ENCODE measurements at places on chromosomes 5 and 9.

DNA sequence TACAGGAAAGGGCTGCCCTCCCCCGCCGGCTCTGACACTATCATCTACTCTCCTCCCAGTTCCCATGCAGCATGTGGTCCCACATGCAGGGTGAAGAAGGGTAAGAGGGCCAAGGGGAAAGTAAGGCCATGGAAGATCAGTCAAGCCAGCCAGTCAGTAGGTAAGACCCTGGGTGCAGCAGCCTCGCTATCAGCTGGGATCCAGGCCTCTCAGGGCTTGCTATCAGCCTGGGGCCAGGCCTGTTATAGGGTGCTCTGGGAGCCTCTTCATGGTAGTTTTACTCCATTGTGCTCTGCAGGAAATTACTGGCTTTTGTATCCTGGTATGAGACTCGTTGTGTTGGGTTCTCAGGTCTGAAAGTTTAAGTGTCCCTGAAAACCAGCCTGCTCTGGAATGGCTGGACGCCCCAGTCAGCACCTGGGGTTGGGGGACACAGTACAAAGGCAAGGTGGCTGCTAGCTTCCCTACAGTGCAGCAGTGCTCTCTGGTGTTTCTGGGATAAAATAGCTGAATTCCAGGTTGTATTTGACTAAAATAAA lies 21.4 kb downstream of the SLC22A4 start:
- DNase-seq: no peak

GRCh38 chr9:93864032-93864431 lies 91.1 kb downstream of the BARX1 start:
- no peak for DNase-seq

DNA sequence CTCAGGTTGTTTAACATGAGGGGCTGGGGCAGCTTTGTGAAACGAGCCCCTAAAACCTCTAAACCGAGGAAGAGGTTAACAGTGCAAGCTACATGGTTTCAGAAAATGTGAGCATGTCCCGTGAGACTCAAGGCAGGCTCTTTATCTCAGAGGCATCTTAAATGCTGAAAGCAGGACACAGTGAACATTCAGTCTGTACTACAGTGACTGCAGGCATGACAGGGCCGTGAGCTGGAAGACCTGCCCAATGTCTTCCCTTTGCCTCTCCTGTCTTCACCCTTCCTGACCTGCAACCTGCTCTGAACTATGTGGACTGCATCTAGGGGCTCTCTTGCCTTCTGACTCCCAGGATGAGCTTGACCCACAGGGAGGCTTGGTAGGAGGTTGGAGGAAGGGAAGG lies 58.3 kb downstream of the PRLR start:
- no peak for DNase-seq

DNA sequence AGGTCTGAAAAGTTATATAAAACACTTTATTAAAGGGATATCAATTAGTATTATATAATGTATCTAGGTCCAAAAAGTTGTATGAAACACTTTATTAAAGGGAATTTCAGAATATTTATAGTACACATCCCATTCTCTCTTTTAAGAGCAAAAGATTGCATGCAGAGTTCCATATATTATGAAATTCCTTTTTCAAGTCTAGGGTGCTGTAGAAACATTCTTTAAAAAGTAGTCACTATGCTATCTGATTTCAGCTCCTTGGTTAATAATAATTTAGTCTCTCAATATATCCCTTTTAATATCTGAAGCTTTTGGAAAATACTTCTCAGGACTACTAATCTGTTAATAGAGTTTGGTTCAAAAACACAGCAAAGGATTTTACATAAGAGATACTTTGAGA lies 1496.1 kb upstream of the C9orf72 start:
- DNase-seq: no peak

DNA sequence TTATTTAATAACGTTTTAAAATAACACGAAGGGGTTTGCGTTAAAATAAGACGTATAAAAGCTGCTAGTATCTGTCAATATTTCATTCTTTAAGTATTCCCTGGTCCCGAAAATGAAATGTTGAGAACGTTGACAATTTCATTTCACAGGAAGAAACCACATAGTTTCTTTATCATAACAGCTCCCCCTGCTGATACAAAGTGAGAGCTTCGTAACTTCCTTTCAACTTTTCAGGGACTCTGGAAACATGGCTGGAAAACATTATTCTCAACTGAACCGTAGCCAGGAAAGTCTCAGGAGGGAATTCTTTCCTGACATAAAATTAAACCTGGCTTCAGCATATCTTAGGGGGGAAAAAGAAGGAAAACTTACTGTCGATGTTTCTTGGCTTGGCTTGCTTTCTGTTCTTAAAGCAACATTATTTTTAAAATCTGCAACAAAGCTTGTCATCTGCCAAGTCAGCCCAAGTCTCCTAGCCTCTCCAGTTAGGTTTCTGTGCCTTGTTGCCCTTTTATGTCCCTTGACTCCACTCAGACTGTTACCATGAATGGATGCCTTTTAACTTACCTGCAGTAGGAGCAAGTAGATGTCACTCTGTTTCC lies 122.9 kb upstream of the DAB2 start:
- peak; percentile 22 for DNase-seq

- DNase-seq: no peak
Measured at GRCh38 chr5:158560170-158560569, 539.5 kb downstream of the EBF1 start.

- DNase-seq: no peak
Measured at GRCh38 chr5:130796902-130797301, 368.2 kb downstream of the HINT1 start.

GRCh38 chr5:94778732-94779131 lies 160.3 kb downstream of the SLF1 start:
- no peak for DNase-seq

DNA sequence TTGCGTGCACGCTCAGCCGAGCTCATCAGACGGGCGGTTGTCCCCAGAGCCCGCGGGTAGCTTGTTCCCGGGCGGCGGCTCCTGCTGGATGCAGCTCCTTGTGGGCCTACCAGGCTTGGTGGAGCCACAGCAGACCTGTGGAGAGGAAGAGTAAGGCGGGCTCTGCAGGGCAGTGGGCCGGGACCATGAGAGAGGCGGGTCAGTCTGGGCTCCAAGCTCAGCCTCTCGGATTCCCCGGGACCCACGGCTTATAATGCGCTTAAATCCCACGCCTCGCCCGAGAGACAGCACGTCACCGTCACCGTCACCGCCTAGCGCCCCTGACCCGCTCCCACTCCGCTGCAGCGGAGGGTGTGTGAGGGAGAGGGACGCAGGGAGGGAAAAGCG lies 1.9 kb upstream of the ANKRD18A start:
- peak; percentile 32 for DNase-seq

DNA sequence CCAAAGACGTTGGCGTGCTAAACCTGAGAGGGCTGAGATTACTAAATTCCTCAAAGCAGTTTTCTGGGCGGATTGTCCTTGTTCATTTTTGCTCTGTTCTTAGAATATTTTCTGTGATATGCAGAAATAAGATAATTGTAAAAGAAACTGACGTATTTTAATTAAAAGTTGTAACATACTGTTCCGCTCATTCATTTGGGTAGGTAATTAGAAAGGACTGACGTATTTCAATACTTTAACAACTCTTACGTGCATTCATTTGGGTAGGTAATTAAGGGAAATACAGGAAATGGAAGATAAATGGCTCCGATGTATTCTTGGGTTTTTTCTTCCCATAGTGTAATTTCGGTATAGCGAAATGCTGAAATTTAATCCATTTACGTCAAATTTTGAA lies 1.1 kb downstream of the OSTF1 start:
- DNase-seq: no peak

DNA sequence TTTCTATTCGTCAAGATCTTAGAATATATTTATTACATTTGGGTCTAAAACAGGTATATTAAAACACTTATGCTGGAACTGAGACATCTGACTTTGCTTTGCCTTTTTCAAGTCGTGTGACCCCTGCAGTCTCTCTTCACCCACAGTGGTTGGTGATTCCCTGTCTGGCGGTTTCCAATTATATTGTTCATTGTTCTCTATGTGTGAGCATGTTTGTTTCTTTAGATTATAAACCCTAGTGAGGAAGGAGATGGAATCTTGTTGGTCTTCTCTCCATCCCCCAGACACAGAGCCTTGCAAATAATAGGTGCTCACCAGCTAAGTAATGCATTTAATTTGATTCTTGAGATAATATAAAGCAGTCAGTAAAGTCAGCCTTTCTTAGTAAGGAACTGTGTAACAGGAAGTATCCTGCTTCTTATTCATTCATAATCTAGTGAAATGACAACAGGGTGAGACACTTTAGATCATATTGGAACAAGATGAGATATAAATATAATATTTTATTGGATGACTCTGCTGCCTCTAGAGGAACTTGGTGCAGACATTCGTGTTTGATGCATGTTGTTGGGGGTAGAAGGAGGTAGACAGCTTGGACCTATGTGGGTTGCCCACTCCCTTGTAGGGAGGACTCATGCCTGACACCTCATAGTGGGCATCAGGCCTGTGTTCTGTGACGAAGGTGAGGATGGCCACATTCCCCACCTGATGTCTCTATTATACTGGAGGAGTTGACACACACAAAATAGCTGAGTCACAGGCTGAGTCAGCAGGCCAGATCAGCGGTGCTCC lies 88.1 kb downstream of the FGF1 start:
- DNase-seq: no peak

GRCh38 chr9:34140853-34141252 lies 14.4 kb upstream of the DCAF12 start:
- DNase-seq: no peak

DNA sequence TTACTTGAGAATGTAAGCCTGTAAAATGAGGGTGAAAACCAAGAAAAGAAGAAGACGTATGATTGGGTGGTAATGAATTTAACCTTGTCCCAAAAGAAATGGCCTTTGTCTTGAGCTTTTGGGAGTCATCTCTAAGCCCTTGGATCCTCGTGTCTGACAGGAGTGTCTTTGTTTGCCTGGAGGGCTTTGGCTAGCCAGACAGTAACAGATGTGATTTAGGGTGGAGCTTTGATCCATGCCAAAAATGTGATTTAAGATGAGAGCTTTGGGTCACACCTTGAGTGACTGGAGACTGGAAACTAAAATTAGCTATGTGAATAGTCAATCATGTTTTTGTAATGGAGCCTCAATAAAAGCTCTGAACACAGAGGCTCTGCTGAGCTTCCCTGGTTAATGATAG lies 25.9 kb upstream of the ZFAND5 start:
- DNase-seq: no peak

DNA sequence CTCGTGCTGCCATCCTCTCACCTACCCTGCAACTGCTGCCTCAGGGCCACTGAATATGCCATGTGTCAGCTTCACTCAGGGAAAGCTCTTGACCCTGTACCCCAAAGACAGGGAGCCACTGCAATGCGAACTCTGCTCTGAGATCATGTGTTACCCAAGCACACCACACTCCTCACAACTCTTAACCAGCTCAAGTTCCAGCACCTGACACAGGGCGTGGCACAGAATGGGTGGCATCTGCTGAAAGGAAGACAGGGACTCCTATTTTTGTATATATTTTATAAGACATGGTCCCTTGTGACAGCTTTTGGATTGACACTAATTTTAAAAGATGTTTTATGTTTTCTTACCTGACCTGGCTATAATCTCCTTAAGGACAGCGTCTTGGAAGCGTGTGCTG lies 10.7 kb downstream of the PHYKPL start:
- DNase-seq: no peak

GRCh38 chr9:97307091-97307490 lies 368 bp upstream of the CCDC180 start:
- no peak for DNase-seq

DNA sequence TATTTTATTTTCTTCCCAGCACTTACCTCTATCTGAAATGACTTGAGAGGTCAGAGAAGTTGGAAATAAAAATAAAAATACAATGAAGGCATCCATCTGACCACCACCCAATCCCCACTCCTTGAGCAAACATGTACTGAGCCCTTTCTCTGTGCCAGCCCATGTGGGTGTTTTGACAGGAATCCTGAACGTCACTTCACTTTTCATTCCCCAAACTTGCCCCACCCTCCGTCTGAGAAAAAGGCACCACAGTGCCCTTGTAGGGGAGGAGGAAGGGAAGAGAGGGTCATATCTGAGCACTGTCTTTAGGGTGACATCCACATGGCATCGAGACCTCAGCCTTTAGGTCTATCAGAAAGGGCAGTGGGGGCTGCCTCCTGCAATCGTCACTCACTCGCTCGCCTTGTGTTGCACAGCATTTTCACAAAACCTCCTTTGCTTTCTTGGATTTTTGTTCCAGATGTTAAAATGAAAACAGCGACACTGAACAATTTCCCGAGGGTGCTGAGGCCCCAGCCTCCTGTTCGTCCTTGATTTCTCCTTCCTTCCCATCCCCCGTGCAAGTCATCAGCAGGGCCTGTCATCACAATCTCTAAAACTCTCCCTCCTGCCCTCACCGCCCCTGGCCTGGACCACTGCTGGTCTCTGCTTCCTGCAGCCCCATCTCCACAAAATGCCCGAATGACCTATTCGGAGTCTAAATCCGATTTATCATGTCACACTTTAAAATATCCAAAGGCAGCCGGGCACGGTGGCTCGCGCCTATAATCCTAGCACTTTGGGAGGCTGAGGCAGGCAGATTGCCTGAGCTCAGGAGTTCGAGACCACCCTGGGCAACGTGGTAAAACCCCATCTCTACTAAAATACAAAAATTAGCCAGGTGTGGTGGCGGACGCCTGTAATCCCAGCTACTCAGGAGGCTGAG lies 13.0 kb downstream of the HIGD2A start:
- peak; percentile 5 for DNase-seq

DNA sequence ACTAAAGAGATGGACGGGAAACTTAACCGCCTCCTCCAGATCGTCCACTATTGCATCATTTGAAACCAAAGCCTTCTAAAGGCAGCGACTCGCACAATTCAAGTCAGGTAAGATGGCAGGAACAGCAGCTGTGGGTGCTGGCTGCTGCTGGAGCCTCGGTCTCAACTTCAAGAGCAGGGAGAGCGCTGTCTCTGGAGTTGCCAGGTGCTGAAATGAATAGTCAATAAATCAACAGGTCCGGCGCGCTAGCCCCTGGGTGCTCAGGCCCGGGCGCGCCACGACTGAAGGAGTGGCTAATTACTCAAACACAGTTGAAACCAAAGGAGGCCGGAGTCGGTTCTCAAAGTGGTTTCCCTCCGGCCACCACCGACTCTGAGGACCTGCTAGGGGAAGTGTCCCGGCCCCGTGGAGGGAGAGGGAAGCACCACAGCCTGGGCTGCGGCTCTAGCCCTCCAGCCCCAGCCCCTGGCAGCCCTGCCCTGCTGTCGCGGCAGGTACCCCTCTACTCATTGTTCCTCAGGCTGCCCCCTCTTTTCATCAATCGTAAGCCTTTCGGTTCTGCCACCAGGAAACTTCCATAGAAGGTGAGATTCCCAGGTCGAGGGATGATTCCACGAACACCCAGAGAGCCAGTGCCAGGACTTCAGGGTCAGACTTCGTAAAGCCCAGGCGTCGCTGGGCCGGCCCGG lies 804 bp downstream of the TTC39B start:
- no peak for DNase-seq

DNA sequence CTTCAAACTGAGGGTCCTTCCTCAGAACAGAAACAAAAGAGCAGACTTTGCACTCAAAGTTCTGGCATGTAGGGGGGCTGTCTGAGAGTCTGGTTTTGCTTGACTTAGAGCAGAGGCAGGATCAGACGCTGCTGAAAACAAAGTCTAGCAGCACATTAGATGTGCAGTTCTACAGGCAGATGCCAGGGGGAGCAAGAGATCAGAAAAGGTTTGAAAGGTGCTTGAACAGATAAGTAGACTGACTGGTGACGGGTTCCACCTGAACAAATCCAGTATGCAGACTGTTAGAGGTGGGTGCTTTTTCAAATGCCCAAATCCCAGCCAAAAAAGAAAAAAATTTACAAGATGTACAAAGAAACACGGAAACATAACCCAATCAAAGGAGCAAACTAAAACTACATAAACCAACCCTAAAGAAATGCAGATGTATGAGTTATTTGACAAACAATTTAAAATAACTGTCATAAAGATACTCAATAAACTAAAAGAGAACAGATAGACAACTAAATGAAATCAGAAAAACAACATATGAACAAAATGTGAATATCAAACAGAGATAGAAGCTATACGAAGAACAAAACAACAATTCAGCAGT lies 194.7 kb upstream of the FREM1 start:
- no peak for DNase-seq
